ENCODE measurements at places on chromosomes 5 and 9. TPM values are rescaled to one million over a fixed set of nuclear protein-coding genes. Genes with fewer than 3 reads are reported as not detected.
A peak's percentile ranks its signal among the peaks of the same experiment; 100 is the strongest.

DNA sequence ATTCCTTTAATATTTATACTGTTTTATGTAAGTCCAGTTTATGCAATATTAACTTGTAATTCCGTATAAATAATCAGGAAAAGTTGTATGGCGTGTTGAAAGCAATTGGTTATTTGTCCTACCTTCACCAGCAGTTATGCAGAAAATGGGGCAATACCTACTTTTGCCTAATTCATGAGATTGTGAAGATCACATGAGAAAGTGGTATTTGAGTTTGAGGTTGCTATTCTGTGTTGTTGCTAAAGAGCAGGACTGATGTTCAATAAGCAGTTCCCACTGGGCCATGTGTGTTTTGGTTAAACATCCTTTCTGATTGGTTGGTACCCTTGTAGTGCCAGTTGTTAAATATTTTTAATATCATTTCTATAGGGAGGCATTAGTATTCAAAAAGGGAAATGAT is 3.2 kb downstream of the TGFBR1 start:
- peaks cover 26% of the 10 kb centered on the region for H3K36me3 ChIP-seq
- H3K4me1 ChIP-seq: peaks cover 12% of the 10 kb centered on the region
- no peak overlapping the region for H3K27ac ChIP-seq

DNA sequence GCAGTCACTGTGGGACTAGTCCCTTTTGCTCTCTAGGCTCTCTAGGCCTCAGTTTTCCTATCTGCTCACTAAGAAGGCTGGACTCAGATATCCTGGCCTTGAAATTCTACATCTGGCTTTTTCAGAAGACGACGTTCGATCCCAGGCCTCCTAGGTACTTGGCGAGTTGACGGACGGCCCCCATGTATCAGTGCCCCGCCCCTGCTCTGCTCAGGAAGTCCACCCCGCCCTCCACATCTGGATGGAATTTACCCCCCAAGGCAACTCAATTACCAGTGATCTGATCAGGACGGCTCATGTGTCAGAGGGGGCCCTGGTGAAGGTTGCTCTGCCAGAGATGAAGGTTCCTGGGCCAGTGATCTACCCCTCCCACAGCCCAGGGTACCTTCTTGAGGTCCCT is 44.1 kb upstream of the SYNPO start:
- H3K27me3 ChIP-seq: no peaks in the 10 kb centered on the region
- no peak for DNase-seq
- peaks cover 11% of the 10 kb centered on the region for H3K4me1 ChIP-seq
- peaks cover 9% of the 10 kb centered on the region for H3K36me3 ChIP-seq
- no peak overlapping the region for H3K4me3 ChIP-seq
- H3K27ac ChIP-seq: peak overlapping the region; percentile 9

- peaks cover 40% of the 10 kb centered on the region for H3K27me3 ChIP-seq
- no peak overlapping the region for H3K27ac ChIP-seq
- H3K4me3 ChIP-seq: peak overlapping the region; percentile 86
- DNase-seq: no peak
Measured at GRCh38 chr5:136193322-136193935, 467 bp upstream of the SMIM32 start.

DNA sequence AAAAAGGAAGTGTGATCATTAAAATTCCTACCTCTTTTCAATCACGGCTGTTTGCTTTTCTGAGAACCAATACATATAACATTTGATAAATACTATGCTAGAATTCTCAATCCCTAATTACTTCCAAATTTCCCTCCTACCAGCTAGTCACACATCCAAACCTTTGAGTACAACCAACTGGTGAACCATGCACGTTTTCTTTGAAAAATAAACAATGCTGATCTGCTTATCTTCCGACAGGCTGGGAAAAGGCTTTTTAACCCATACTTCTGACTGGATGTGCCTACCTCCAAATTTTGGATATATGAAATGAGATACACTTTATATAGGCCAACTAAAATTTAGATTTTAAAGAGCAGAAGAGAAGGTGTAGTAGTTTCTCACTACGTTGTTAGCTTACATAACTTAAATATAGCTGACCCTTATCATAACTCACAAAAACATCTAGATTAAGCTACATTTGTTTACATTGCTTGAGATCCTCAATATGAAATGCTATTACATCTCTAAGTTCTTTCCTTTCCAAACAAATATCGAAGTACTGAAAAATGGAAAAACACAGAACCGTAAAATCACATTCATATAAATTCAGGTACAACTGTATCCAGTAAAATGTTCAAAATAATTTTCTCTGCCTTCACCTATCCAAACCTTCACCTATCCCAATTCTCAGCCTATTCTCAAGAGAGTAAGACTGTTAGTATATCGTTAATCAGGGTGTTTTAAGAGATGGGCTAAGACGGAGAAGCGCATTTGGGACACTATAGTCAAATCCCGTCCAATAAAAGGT is 2.1 kb downstream of the NR3C1 start:
- peak overlapping the region; percentile 91 for H3K27ac ChIP-seq
- peaks cover 94% of the 10 kb centered on the region for H3K36me3 ChIP-seq
- H3K4me1 ChIP-seq: peaks cover 34% of the 10 kb centered on the region
- H3K27me3 ChIP-seq: no peaks in the 10 kb centered on the region
- peak overlapping the region; percentile 97 for H3K4me3 ChIP-seq

- H3K27me3 ChIP-seq: peaks cover 28% of the 10 kb centered on the region
- H3K27ac ChIP-seq: no peak overlapping the region
Measured at GRCh38 chr9:135524130-135524861, 3.1 kb downstream of the LCN1 start.

DNA sequence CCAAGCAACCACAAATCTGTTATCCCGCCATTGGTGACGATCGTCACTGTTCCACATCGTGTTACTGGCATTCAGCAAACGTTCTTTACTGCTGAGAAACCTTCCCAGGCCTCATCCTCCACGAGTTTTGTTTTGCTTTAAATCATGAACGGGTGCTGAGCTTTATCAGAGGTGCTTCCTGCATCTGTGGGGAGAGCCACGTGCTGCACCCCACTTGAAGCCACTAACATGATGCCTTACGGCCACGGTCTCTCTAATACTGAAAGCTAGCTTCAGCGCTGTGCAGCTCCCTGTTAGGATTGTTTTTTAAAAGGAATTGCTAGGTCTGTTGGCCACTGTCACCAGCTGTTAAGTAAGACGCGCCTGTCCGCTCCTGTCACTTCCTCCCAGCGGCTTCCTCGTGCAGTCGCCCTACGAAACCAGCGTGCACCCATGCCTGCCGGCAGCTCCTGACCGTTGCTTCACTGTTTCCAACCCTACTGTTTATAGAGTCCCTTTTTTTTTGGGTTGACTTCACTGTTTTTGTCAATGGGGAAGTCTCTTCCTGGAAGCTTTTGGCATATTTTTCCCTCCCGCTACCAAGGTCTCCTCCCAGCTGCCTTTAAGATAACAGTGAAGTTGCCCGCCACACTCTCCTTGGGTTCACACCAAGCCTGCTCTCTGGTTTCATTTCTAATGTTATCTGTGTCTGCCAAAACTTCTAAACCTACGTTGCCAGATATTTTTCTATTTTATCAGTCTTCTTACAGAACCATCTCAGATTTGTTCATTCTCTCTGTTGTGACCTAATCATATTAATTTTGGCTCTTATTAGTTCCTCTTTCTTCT is 20.3 kb downstream of the LPCAT1 start:
- peaks cover 11% of the 10 kb centered on the region for H3K36me3 ChIP-seq
- no peaks in the 10 kb centered on the region for H3K4me1 ChIP-seq
- no peak overlapping the region for H3K27ac ChIP-seq
- no peak overlapping the region for H3K4me3 ChIP-seq
- H3K27me3 ChIP-seq: no peaks in the 10 kb centered on the region

DNA sequence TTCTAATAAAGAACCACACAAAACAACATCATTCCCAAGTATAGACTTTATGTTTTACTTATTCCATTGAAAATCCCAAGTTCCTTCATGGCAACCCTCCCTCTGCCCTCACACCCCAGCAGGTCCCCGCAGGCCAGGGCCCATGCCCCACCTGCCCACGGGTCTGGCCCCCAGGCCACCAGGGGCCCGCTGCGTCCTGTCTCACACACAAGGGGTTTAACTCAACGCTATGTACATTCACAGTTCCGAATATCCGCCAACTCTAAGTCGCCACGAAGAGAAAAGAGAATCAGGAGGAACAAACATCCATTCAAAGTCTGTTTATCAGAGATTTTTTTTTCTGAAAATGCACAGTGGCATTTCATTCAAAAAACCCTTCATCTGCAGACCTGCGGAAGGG is 16.2 kb upstream of the SLC6A3 start:
- no peaks in the 10 kb centered on the region for H3K27me3 ChIP-seq
- H3K27ac ChIP-seq: no peak overlapping the region
- DNase-seq: no peak
- H3K4me3 ChIP-seq: no peak overlapping the region
- no peaks in the 10 kb centered on the region for H3K4me1 ChIP-seq

Gene CBY3
- not detected for total RNA-seq
